Peyer's patch (tissue), 4 donors: ENCODE measurements at places on chromosomes 6 and 20. TPM values are rescaled to one million over a fixed set of nuclear protein-coding genes. Genes with fewer than 3 reads are reported as not detected.
A peak's percentile ranks its signal among the peaks of the same experiment; 100 is the strongest.

DNA sequence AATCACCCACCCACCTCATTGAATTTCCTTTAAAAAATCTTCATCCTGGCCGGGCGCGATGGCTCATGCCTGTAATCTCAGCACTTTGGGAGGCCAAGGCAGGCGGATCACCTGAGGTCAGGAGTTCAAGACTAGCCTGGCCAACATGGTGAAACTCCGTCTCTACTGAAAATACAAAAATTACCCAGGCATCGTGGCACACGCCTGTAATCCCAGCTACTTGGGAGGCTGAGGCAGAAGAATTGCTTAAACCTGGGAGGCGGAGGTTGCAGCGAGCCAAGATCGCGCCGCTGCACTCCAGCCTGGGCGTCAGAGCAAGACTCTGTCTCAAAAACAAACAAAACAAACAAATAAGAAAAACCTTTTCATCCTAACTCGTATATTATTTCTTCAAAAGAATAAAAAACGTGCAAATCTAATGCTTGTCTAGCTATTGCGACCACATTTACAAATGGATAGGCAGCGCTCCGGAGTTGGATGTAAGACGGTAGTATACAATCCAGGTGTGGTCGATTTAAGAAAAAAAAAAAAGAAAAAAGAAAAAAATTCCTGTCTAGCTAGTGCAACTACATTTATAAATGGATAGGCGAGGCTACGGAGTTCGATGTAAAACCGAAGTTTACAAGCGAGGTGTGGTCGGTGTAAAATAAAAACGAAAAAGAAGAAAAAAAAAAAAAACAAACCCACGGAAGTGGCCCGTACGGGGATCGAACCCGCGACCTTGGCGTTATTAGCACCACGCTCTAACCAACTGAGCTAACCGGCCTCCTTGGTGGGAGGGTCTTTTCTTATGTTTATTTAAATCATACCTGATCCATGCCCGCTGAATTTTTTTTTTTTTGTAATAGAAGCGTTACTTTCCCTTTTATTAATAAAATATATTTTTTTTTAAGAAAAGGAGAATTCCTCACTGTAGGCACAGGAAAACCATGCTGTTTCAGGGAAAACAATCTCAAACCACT lies 70.7 kb upstream of the PRSS16 start:
- DNase-seq: peak; percentile 39
- peak overlapping the region; percentile 85 for H3K4me3 ChIP-seq
- peak overlapping the region; percentile 69 for H3K27ac ChIP-seq

DNA sequence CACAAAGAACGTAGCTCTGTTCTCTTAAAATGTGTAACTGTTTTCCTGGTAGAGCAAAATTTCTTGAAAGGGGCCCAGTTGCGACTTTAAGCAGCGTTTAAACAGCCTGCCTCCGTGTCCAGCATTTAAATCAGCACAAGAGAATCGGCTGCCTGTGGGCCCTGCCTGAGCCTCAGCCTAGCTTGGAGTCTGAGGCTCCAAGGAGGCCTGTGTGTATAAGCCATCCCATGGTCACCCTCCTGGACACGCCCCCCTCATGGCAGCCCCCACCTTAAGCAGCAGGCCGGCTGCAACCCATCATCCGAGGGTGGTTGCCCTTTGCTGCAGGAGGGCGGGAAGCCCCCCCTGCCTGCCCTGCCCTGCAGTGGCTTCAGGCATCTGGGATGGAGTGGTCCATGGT lies 18.9 kb downstream of the SDCBP2 start:
- no peak for DNase-seq
- H3K36me3 ChIP-seq: peaks cover 56% of the 10 kb centered on the region
- no peak overlapping the region for H3K4me3 ChIP-seq
- H3K4me1 ChIP-seq: no peaks in the 10 kb centered on the region
- H3K27ac ChIP-seq: no peak overlapping the region

Gene LCA5
- 1.8 TPM for total RNA-seq

Gene ARFRP1
- total RNA-seq: 52.9 TPM

DNA sequence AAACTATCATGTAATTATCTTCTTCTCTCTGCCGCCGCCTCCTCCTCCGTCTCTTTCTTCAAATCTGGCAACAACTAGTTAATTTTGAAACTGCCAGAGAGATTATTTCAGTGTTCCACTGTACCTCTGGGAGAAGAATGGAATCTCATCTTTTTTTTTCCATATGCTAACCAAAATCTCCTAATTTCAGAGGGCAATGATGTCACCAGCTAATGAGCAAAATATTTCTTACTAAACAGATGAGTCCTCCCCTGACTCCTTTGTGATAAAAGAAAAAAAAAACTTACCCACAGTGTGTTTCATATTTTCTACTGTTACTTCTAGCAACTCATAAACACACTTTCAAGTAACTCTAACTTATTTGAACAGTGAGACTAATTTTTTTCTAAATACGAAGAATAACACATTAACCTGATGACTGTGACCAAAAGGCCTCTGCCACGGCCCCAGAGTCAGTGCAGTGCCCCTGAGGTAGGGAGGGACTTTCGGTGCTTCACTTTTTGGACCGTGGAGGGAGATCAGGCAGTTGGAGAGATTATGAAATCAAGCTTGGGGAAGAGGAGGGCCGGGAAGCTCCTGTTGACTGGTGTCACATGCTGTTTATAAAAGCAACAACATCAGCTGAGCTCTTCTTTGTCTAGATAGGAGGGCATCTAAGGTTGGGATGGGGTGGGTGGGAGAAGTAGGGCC lies 159.6 kb downstream of the SASH1 start:
- H3K27ac ChIP-seq: peak overlapping the region; percentile 65
- no peaks in the 10 kb centered on the region for H3K27me3 ChIP-seq
- DNase-seq: no peak
- no peaks in the 10 kb centered on the region for H3K4me1 ChIP-seq
- no peaks in the 10 kb centered on the region for H3K36me3 ChIP-seq

DNA sequence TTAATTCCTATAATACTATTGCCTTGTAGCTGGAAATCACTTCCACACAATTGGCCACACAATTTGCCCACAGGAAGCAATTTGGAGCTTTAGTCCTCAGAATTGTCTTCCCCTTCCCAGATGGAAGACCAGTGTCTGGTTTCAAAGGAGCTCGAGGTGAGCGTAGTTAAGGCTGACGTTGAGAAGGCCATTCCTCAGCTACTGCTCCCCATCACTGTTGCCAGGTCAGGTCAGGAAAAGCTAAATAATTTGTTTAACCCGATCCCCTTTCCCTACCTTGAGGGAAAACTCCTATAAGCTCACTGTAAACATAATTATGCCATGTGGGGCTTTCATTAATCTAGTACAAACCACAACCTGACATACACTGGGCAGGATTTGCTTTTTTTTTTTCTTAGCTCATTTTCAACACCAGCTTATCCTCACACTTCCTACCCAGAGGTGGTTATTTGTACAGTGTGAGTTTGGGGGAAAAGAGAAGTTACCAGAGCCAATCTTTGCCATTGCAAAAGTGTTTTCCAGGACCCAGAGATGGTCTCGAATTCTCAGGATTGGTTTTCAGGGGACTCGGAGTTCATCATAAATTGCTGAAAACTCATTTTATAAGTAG lies 242.7 kb downstream of the CLIC5 start:
- DNase-seq: no peak
- H3K36me3 ChIP-seq: no peaks in the 10 kb centered on the region
- no peak overlapping the region for H3K4me3 ChIP-seq
- no peaks in the 10 kb centered on the region for H3K27me3 ChIP-seq
- H3K4me1 ChIP-seq: no peaks in the 10 kb centered on the region

Gene SLC13A3
- not detected for total RNA-seq

- H3K4me3 ChIP-seq: no peak overlapping the region
- H3K27ac ChIP-seq: no peak overlapping the region
- H3K4me1 ChIP-seq: no peaks in the 10 kb centered on the region
- no peaks in the 10 kb centered on the region for H3K27me3 ChIP-seq
Observed at GRCh38 chr6:106383573-106383972, 23.1 kb downstream of the CRYBG1 start.

DNA sequence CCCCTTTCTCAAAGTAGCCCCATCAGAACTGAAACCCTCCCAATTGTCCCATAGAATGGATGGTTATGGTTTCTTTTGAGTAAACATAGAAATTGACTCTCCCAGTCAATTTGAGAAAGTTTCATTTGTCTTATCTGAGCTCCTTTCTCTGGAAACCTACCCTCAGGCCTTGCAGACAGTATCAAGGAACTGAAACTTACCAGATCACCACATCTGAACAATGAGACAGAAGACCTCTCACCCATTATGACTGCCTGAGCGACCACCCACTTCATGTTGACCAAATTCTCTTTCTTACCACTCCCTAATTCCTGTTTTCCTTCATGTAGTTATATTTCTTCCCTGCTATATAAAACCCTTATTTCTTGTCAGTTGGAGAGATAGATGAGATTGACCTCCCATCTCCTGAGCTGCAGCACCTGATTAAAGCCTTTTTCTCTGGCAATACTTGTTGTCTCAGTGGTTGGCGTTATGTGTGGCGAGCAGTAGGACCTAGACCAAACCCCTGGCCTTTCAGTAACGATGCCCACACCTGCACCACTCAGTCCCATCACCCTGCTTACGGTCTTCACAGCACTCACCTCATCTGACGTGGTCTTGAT lies 138.9 kb downstream of the ZNF217 start:
- DNase-seq: no peak
- no peak overlapping the region for H3K27ac ChIP-seq
- H3K4me3 ChIP-seq: no peak overlapping the region

Gene KCNK16
- not detected for total RNA-seq

Gene TBXT
- not detected for total RNA-seq

- no peaks in the 10 kb centered on the region for H3K27me3 ChIP-seq
- H3K36me3 ChIP-seq: no peaks in the 10 kb centered on the region
- no peaks in the 10 kb centered on the region for H3K4me1 ChIP-seq
- peak within 1 kb of the TSS; percentile 82 for H3K27ac ChIP-seq
- peak within 1 kb of the TSS; percentile 34 for H3K4me3 ChIP-seq
- peak; percentile 70 for DNase-seq
Observed at GRCh38 chr20:24948939-24949679, at the start of gene CST7. CST7 (plus strand) TSS chr20:24949269; CDS start chr20:24949506, 237 bp downstream.

DNA sequence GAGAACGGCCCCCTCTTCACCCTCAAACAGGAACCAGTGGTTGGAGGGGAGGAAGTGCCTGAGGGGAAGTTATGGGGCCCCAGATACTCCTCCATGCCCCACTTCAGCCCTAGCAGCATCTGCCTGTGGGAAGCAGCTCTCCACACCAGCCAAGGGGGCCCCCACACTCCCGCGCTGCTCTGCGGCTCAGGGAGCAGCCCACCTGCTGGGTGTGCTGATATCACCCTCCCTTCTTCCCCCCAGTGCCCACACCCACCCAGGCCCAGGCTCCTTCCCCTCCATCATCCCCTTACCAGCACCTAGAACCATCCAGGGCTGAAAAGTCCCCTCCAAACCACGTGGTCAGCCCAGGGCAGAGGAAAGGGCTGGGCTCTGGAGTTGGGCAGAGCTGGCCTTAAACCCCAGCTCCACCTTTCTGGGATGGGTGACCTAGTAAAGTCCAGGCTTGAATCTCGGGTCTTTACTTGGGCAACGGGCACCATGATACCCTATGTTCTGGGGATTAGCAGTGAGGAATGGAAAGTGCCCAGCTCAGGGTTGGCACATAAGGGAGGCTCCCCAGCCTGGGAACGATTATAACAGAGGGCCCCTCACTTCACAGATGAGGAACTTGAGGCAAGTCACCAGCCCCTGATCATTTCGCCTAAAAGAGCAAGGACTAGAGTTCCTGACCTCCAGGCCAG lies 663 bp downstream of the LST1 start:
- H3K4me3 ChIP-seq: no peak overlapping the region
- DNase-seq: peak; percentile 76
- H3K27ac ChIP-seq: peak overlapping the region; percentile 64
- no peaks in the 10 kb centered on the region for H3K36me3 ChIP-seq

Gene EBF4
- total RNA-seq: 17.3 TPM

- H3K36me3 ChIP-seq: peaks cover 23% of the 10 kb centered on the region
- no peak overlapping the region for H3K4me3 ChIP-seq
- no peak overlapping the region for H3K27ac ChIP-seq
- no peak for DNase-seq
Observed at GRCh38 chr6:16324606-16325225, 86.3 kb downstream of the GMPR start.

Gene MTFR2
- total RNA-seq: 2.7 TPM

GRCh38 chr6:148242180-148242579 lies 100.5 kb upstream of the SASH1 start:
- H3K4me3 ChIP-seq: no peak overlapping the region
- H3K27ac ChIP-seq: no peak overlapping the region

- no peak for DNase-seq
- no peaks in the 10 kb centered on the region for H3K27me3 ChIP-seq
- no peak overlapping the region for H3K27ac ChIP-seq
- no peak overlapping the region for H3K4me3 ChIP-seq
- H3K36me3 ChIP-seq: no peaks in the 10 kb centered on the region
Observed at GRCh38 chr6:113623129-113623528, 234.0 kb upstream of the MARCKS start.

Gene SMIM28
- total RNA-seq: not detected

DNA sequence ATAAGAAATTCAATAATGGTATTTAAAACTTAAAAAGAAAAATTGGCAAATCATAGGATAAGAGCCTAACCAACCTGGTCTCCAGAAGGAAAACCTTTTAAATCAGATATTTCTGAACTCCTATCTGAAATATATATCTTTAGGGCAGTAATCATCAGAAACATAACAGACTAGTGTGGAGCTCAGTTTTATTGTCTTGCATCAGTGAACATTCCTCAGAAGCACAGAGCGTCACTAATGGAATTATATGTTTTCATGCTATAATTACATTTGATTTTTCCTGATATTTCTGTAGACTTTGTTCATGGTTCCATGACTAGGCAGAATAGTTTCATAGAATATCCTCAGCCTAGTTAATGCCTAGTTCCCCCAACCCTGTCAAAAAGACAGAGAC lies 262.2 kb downstream of the EYA4 start:
- no peak for DNase-seq
- H3K27me3 ChIP-seq: no peaks in the 10 kb centered on the region
- no peak overlapping the region for H3K4me3 ChIP-seq
- H3K36me3 ChIP-seq: no peaks in the 10 kb centered on the region

- no peaks in the 10 kb centered on the region for H3K36me3 ChIP-seq
- H3K27me3 ChIP-seq: no peaks in the 10 kb centered on the region
- DNase-seq: no peak
- no peak overlapping the region for H3K4me3 ChIP-seq
- no peaks in the 10 kb centered on the region for H3K4me1 ChIP-seq
Observed at GRCh38 chr20:51354769-51355319, 187.7 kb downstream of the NFATC2 start.

- H3K36me3 ChIP-seq: no peaks in the 10 kb centered on the region
- H3K27ac ChIP-seq: no peak overlapping the region
- no peak for DNase-seq
- no peaks in the 10 kb centered on the region for H3K4me1 ChIP-seq
- H3K27me3 ChIP-seq: no peaks in the 10 kb centered on the region
Observed at GRCh38 chr6:89689732-89690131, 51.2 kb upstream of the LYRM2 start.

Gene POLR1C
- 8.6 TPM for total RNA-seq

Gene NKX2-4
- total RNA-seq: not detected

GRCh38 chr6:148516617-148517016 lies 174.0 kb downstream of the SASH1 start:
- no peaks in the 10 kb centered on the region for H3K36me3 ChIP-seq
- no peaks in the 10 kb centered on the region for H3K4me1 ChIP-seq
- no peak overlapping the region for H3K4me3 ChIP-seq
- H3K27me3 ChIP-seq: no peaks in the 10 kb centered on the region
- no peak for DNase-seq
- H3K27ac ChIP-seq: no peak overlapping the region

Gene BMP2
- 29.8 TPM for total RNA-seq

Gene EPHA7
- total RNA-seq: not detected

- no peak overlapping the region for H3K27ac ChIP-seq
- no peak overlapping the region for H3K4me3 ChIP-seq
- peak; percentile 88 for DNase-seq
Observed at GRCh38 chr20:2172305-2173175, 70.9 kb downstream of the STK35 start.

Gene SLC26A8
- total RNA-seq: 1.7 TPM

Gene OXT
- total RNA-seq: not detected
